Ascending aorta (tissue), 2 donors: ENCODE measurements at places on chromosomes 2 and 18. TPM values are rescaled to one million over a fixed set of nuclear protein-coding genes. Genes with fewer than 3 reads are reported as not detected.
A peak's percentile ranks its signal among the peaks of the same experiment; 100 is the strongest.

The ARHGAP15 gene
- 1.4 TPM for total RNA-seq

GRCh38 chr2:9644603-9645002 is 13.8 kb upstream of the YWHAQ start:
- no peak for DNase-seq
- H3K27me3 ChIP-seq = no peaks in the 10 kb centered on the region
- H3K4me1 ChIP-seq = no peaks in the 10 kb centered on the region

The SERTAD2 gene
- 8.7 TPM for total RNA-seq

The ANKRD62 gene
- total RNA-seq = not detected

- no peaks in the 10 kb centered on the region for H3K4me1 ChIP-seq
- no peak overlapping the region for H3K4me3 ChIP-seq
- no peaks in the 10 kb centered on the region for H3K36me3 ChIP-seq
- no peaks in the 10 kb centered on the region for H3K27me3 ChIP-seq
- H3K27ac ChIP-seq = no peak overlapping the region
Observed at GRCh38 chr2:192218970-192219369, 24.2 kb upstream of the TMEFF2 start.

The FN1 gene
- 5,098 TPM for total RNA-seq

- H3K4me3 ChIP-seq = no peak overlapping the region
- H3K27me3 ChIP-seq = no peaks in the 10 kb centered on the region
- no peak for DNase-seq
- H3K27ac ChIP-seq = no peak overlapping the region
- H3K4me1 ChIP-seq = no peaks in the 10 kb centered on the region
- H3K36me3 ChIP-seq = no peaks in the 10 kb centered on the region
Observed at GRCh38 chr2:215489288-215489848, 53.5 kb upstream of the FN1 start.

DNA sequence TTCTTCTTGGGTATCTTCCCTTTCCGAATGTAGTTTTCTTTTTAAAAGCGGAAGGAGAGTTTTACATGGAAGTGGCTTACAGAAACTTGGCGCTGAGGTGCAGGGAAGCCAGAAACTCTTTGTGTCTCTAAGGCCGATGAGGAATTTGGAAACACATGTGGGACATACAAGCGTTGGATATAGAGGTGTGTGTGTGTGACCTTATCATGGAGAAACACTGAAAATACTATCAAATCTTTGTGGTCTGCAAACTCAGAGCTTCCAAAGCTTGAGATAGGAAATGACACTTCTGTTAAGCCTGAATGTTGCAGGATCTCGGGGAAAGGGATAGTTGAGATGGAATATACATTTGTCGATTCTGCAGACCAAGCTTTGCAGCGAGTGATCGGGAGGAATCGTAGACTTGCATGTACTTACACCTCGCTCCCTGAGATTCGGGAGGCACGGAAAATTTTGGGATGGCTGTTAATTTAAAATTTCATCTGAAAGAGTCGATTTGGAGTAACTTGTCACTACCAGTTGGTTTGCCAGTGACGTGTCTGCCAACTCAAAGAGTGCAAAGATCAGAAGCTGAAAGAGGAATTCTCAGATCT is 1.0 kb downstream of the NAB1 start:
- peak overlapping the region; percentile 69 for H3K4me3 ChIP-seq
- peak overlapping the region; percentile 89 for H3K27ac ChIP-seq
- H3K27me3 ChIP-seq = no peaks in the 10 kb centered on the region
- H3K36me3 ChIP-seq = no peaks in the 10 kb centered on the region
- no peaks in the 10 kb centered on the region for H3K4me1 ChIP-seq

- no peak for DNase-seq
- no peaks in the 10 kb centered on the region for H3K36me3 ChIP-seq
- no peak overlapping the region for H3K4me3 ChIP-seq
- no peak overlapping the region for H3K27ac ChIP-seq
- no peaks in the 10 kb centered on the region for H3K4me1 ChIP-seq
- no peaks in the 10 kb centered on the region for H3K27me3 ChIP-seq
Observed at GRCh38 chr18:8361941-8362471, 247.2 kb upstream of the RAB12 start.
